ENCODE measurements at places on chromosomes 5 and 9. TPM values are rescaled to one million over a fixed set of nuclear protein-coding genes. Genes with fewer than 3 reads are reported as not detected.

GRCh38 chr5:168023191-168023590 lies 268.3 kb upstream of the WWC1 start:
- H3K27me3 ChIP-seq, result peaks cover 4% of the 10 kb centered on the region
- no peak overlapping the region for H3K4me3 ChIP-seq
- DNase-seq, result no peak
- no peaks in the 10 kb centered on the region for H3K4me1 ChIP-seq
- no peaks in the 10 kb centered on the region for H3K36me3 ChIP-seq

- H3K36me3 ChIP-seq, result no peaks in the 10 kb centered on the region
- peaks cover 9% of the 10 kb centered on the region for H3K27me3 ChIP-seq
- no peak for DNase-seq
Observed at GRCh38 chr5:159571501-159572244, 241.4 kb upstream of the IL12B start.

DNA sequence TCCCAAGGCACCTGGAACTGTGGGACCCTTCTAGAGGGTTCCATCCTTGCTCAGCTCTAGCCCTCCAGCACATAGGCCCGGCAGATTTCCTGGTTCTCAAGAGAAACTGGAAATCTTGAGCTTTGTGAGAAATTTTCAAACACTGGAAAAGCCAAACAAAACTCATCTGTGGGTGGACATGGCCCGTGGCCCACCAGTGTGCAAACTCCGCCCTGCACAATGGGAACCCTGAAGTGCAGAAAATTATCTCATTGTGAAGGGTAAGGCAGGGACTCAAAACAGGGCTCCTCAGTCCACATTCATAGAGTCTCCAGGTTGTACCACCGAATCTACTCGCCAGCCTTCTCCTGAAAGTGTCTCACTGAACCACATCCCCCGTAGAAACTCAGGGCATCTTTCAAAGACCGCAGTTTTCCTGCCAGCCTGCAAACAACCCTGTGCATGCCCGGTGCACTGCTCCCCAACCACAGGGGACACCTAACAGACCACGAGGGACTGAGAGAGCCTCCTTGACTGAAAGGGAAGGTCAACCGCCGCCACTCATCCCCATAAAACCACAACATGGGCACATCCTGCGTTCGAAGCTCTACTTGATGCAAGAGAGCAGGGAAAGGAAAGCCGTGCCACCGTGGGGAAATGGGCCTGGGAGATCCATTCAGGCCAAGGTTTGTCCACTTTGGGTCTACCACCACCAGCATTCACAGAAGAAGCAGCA lies 18.1 kb downstream of the ADAMTS2 start:
- DNase-seq, result no peak
- no peaks in the 10 kb centered on the region for H3K36me3 ChIP-seq
- peaks cover 9% of the 10 kb centered on the region for H3K27me3 ChIP-seq
- H3K27ac ChIP-seq, result no peak overlapping the region
- H3K4me1 ChIP-seq, result no peaks in the 10 kb centered on the region

DNA sequence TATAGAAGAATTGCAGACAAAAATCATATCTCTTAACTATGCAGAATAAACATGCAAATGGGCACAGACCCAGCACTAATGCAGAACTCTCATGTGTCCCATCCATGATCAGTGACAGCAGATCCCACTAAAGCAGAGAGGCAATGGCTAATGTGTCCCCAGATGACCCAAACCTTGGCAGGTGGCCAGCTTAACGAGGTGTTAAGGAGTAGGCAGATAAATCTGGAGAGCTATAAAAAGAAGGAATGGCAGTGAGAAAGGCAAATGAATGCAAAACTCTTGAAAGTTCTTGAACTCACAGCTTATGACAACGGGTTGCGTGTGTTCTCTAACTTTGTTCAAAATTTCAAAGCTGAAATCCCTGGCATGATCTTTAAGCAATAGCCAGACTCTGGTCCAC lies 265.4 kb downstream of the RASEF start:
- no peaks in the 10 kb centered on the region for H3K4me1 ChIP-seq
- no peak for DNase-seq
- no peaks in the 10 kb centered on the region for H3K27me3 ChIP-seq
- H3K36me3 ChIP-seq, result no peaks in the 10 kb centered on the region
- H3K27ac ChIP-seq, result no peak overlapping the region

GRCh38 chr5:57635146-57635777 lies 152.7 kb upstream of the ACTBL2 start:
- H3K27ac ChIP-seq, result no peak overlapping the region
- H3K4me3 ChIP-seq, result no peak overlapping the region
- no peak for DNase-seq
- no peaks in the 10 kb centered on the region for H3K36me3 ChIP-seq
- H3K4me1 ChIP-seq, result no peaks in the 10 kb centered on the region

DNA sequence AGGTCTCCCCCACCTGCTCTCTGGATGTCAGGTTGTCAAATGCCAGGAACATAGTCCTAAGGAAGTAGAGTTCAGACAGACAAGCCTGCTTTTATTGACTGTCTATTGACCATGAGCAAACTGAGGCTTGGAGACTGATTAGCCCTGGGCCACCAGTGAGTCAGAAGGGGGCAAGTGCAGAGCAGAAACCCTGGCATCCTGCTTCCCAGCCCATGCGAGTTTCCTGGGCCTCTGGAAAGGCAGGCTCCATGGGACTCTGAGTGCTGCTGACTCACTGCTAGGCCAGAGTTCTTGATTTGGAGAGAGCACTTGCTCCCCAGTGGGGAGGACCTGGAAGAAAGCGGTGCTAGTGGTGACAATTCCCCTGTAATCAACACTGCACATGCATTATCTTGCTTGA lies 2.8 kb upstream of the HBEGF start:
- no peak overlapping the region for H3K4me3 ChIP-seq
- peaks cover 18% of the 10 kb centered on the region for H3K4me1 ChIP-seq
- H3K36me3 ChIP-seq, result peaks cover 2% of the 10 kb centered on the region
- H3K27ac ChIP-seq, result no peak overlapping the region
- H3K27me3 ChIP-seq, result peaks cover 2% of the 10 kb centered on the region

DNA sequence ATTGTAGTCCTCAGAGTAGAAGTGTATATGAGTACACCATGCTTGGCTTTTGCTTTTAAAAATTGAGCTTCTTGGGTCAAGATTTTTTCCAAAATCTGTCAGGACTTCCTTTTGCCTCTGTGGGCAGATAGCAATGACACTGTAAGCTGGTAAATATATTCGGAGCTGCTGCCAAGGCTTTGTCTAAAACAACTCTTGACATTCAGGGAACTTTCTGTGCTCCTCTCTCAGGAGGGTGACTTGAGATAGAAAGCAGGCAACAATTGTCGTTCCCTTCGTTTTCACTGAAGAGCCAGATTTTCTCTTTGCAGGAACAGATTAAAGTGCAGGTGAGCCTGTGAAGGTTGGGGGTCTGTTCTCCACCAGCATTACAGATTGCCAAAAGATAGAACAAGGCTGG lies 230.5 kb downstream of the MAST4 start:
- H3K27me3 ChIP-seq, result peaks cover 19% of the 10 kb centered on the region
- DNase-seq, result no peak
- H3K27ac ChIP-seq, result no peak overlapping the region
- H3K4me3 ChIP-seq, result no peak overlapping the region

GRCh38 chr5:116272281-116272941 lies 187.6 kb downstream of the COMMD10 start:
- no peak for DNase-seq
- peaks cover 14% of the 10 kb centered on the region for H3K36me3 ChIP-seq
- H3K27ac ChIP-seq, result no peak overlapping the region
- no peak overlapping the region for H3K4me3 ChIP-seq

GRCh38 chr5:4252385-4252784 lies 656.8 kb downstream of the IRX1 start:
- no peak overlapping the region for H3K4me3 ChIP-seq
- H3K36me3 ChIP-seq, result no peaks in the 10 kb centered on the region
- H3K27me3 ChIP-seq, result no peaks in the 10 kb centered on the region
- no peak overlapping the region for H3K27ac ChIP-seq
- no peak for DNase-seq
- no peaks in the 10 kb centered on the region for H3K4me1 ChIP-seq

- H3K36me3 ChIP-seq, result peaks cover 51% of the 10 kb centered on the region
Observed at GRCh38 chr9:129932303-129933151, 97.3 kb downstream of the USP20 start.

- no peak for DNase-seq
- peaks cover 8% of the 10 kb centered on the region for H3K27me3 ChIP-seq
- H3K4me1 ChIP-seq, result no peaks in the 10 kb centered on the region
- no peak overlapping the region for H3K4me3 ChIP-seq
Observed at GRCh38 chr9:90459321-90459720, 183.3 kb downstream of the DIRAS2 start.

DNA sequence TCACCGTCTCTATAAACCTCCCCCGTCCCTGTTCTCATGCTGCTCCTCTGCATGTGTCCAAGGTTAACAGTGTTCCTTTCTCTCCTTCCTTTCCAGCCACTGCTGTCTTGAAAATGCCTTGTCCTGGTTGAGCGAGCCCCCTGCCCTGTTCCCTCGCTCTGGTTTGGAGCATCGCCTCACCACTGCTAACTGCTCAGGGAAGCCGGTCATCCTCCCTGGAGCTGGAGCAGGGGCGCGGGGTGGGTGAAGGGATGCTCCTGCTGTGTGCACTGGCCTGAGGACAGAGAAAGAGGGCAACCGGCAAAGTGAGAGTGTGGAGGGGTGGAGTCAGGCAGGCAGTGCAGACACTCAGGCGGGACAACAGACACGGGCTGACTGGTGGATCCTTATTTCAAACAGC lies 19.4 kb downstream of the UBE2QL1 start:
- H3K27ac ChIP-seq, result no peak overlapping the region
- H3K4me3 ChIP-seq, result no peak overlapping the region

- no peak for DNase-seq
- H3K36me3 ChIP-seq, result no peaks in the 10 kb centered on the region
- no peaks in the 10 kb centered on the region for H3K27me3 ChIP-seq
- H3K27ac ChIP-seq, result no peak overlapping the region
- no peak overlapping the region for H3K4me3 ChIP-seq
Observed at GRCh38 chr9:134458207-134459108, 132.2 kb downstream of the RXRA start.

GRCh38 chr9:134205672-134206310 lies 41.4 kb upstream of the RNU6ATAC start:
- no peak overlapping the region for H3K27ac ChIP-seq
- peaks cover 1% of the 10 kb centered on the region for H3K36me3 ChIP-seq
- no peak overlapping the region for H3K4me3 ChIP-seq
- no peak for DNase-seq
- no peaks in the 10 kb centered on the region for H3K27me3 ChIP-seq

- no peaks in the 10 kb centered on the region for H3K27me3 ChIP-seq
- no peak for DNase-seq
- H3K36me3 ChIP-seq, result peaks cover 55% of the 10 kb centered on the region
- H3K4me1 ChIP-seq, result peaks cover 5% of the 10 kb centered on the region
Observed at GRCh38 chr5:43687275-43687674, 84.3 kb downstream of the NNT start.

DNA sequence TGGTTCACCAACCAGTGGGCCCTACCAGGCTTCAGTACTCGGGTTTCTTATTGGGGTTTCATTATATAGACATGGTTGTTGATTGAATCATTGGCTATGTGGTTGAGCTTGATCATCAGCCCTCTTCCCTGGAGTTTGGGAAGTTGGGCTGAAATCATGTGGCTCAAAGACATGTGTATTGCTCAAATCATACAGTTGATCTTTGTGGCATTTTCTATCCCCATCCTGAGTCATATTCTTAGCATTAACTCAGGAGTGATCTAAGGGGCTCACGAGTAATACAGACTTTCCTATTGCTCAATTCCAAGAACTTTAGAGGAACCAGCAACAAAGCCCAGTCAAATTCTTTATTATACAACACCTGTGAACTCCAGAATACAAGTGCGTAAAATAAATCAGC lies 66.2 kb downstream of the SMC5 start:
- H3K4me1 ChIP-seq, result peaks cover 3% of the 10 kb centered on the region
- H3K27ac ChIP-seq, result no peak overlapping the region
- peaks cover 74% of the 10 kb centered on the region for H3K36me3 ChIP-seq
- H3K27me3 ChIP-seq, result no peaks in the 10 kb centered on the region
- DNase-seq, result no peak

GRCh38 chr9:109411798-109412352 lies 86.2 kb downstream of the PTPN3 start:
- H3K36me3 ChIP-seq, result no peaks in the 10 kb centered on the region
- peaks cover 17% of the 10 kb centered on the region for H3K27me3 ChIP-seq
- H3K27ac ChIP-seq, result peak overlapping the region; percentile 67
- H3K4me3 ChIP-seq, result no peak overlapping the region
- peak; percentile 66 for DNase-seq

GRCh38 chr9:77750284-77750683 lies 102.2 kb upstream of the GNA14 start:
- peaks cover 5% of the 10 kb centered on the region for H3K36me3 ChIP-seq
- no peak overlapping the region for H3K4me3 ChIP-seq
- H3K27ac ChIP-seq, result no peak overlapping the region
- no peaks in the 10 kb centered on the region for H3K27me3 ChIP-seq
- no peak for DNase-seq

DNA sequence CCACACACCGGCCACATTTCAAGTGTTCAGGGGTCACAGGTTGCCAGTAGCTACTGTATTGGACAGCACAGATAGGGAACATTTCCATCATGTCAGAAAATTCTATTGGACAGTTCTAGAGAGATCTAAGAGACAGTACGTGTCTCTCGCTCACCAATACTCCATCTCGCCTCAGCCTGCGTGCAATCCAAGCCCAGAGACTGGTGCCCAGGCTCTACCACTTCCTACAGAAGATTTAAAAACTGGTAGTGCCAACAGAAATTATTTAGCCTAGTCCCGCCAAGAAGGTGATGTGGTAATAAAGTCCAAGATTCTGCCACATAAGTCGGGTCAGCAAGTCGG lies 390 bp upstream of the SNX2 start:
- DNase-seq, result no peak
- H3K4me1 ChIP-seq, result peaks cover 30% of the 10 kb centered on the region
- H3K27me3 ChIP-seq, result peaks cover 4% of the 10 kb centered on the region
- peaks cover 3% of the 10 kb centered on the region for H3K36me3 ChIP-seq
- peak overlapping the region; percentile 94 for H3K4me3 ChIP-seq

DNA sequence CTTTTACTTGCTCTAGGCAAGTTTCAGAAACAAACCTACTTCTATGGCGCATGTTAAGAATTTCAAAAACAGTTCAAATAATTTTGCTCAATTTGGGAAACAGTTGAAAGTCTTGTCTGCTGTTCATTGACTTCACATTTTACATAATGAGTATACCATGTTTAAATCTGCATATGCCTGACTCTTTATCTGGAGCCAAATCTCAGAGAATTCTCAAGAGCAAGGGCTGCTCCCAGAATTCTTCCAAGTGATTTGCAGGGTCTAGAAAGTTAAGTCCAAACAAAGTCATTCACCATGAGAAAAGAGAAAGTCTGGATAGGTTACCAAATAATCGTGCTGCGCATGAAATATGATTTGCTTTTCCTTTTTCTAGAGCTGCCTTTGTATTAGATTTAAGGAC lies 160.2 kb downstream of the CHSY3 start:
- H3K27ac ChIP-seq, result no peak overlapping the region
- no peaks in the 10 kb centered on the region for H3K36me3 ChIP-seq

Gene SELENOP
- not detected for total RNA-seq

Gene KLF4
- 0.88 TPM for total RNA-seq

Gene FUBP3
- total RNA-seq, result 36.4 TPM

Gene AFAP1L1
- total RNA-seq, result 0.18 TPM

Gene SPACA9
- 2.7 TPM for total RNA-seq

Gene PCDHB11
- not detected for total RNA-seq

Gene RALGPS1
- total RNA-seq, result 1.2 TPM

Gene MARCOL
- total RNA-seq, result not detected

Gene DPYSL3
- 0.18 TPM for total RNA-seq
